ENCODE measurements at places on chromosomes 12 and 14. TPM values are rescaled to one million over a fixed set of nuclear protein-coding genes. Genes with fewer than 3 reads are reported as not detected.

GRCh38 chr14:63647696-63648410 lies 6.2 kb upstream of the WDR89 start:
- no peak for DNase-seq
- H3K4me3 ChIP-seq: no peak overlapping the region
- peaks cover 4% of the 10 kb centered on the region for H3K4me1 ChIP-seq
- H3K27ac ChIP-seq: no peak overlapping the region
- H3K36me3 ChIP-seq: no peaks in the 10 kb centered on the region
- H3K27me3 ChIP-seq: no peaks in the 10 kb centered on the region

GRCh38 chr12:108363165-108363564 lies 24.1 kb upstream of the CMKLR1 start:
- no peaks in the 10 kb centered on the region for H3K36me3 ChIP-seq
- DNase-seq: no peak
- no peak overlapping the region for H3K4me3 ChIP-seq

CNTN1 gene
- not detected for total RNA-seq

- no peaks in the 10 kb centered on the region for H3K36me3 ChIP-seq
- H3K27ac ChIP-seq: no peak overlapping the region
- no peaks in the 10 kb centered on the region for H3K4me1 ChIP-seq
- peaks cover 12% of the 10 kb centered on the region for H3K27me3 ChIP-seq
- DNase-seq: no peak
Observed at GRCh38 chr14:76098047-76098446, 53.7 kb upstream of the GPATCH2L start.

GRCh38 chr14:55689981-55690871 lies 110.2 kb downstream of the KTN1 start:
- H3K4me1 ChIP-seq: peaks cover 47% of the 10 kb centered on the region
- DNase-seq: peak; percentile 83
- H3K27ac ChIP-seq: peak overlapping the region; percentile 51
- no peaks in the 10 kb centered on the region for H3K27me3 ChIP-seq
- peak overlapping the region; percentile 7 for H3K4me3 ChIP-seq
- H3K36me3 ChIP-seq: peaks cover 14% of the 10 kb centered on the region

ANO4 gene
- total RNA-seq: not detected

DNA sequence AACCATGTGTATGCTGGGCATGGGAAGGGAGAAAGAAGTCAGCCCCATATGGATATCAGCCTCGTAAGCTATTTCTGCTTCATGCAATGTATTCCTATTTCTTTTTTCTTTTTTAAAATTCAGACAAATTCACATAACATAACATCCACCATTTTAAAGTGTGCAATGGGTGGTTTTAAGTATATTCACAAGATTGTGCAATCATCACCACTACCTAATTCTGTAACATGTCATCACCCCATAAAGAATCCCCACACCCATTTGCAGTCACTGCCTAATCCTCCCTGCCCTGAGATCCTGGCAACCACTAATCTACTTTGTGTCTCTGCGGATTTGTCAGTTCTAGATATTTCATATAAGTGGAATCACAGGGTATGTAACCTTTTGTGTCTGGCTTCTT lies 9.5 kb downstream of the POMT2 start:
- no peaks in the 10 kb centered on the region for H3K27me3 ChIP-seq
- H3K36me3 ChIP-seq: peaks cover 6% of the 10 kb centered on the region
- peaks cover 23% of the 10 kb centered on the region for H3K4me1 ChIP-seq

RNASE12 gene
- not detected for total RNA-seq

DNA sequence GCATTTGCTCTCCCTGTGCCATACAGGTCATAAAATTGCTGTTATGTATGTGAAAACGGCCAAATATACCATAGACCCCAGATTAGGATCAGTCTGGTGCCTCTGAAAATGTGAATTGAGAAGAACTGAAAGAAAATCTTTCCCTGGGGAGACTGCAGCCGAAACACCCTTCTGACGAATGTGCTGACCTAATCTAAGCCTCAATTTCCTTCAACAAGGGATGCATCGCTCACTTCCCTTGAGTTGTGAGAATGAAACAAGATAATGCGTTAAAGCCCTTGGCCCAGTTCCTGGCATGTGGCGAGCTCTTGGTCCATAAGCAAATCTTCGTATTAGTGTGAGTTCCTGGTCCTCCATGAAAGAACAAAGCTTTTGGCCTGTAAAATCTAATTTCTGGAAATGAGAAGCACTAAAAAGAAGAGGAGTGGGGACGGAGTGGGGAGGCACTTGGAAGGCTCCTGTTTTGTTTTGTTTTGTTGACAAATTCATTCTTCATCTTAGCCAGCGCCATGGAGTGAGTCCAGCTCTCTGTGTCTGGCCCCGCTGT lies 49.5 kb upstream of the RTRAF start:
- no peaks in the 10 kb centered on the region for H3K4me1 ChIP-seq
- DNase-seq: no peak
- H3K27ac ChIP-seq: no peak overlapping the region
- H3K4me3 ChIP-seq: no peak overlapping the region

GAPDH gene
- 7,326 TPM for total RNA-seq

FBLN5 gene
- 0.58 TPM for total RNA-seq

GRCh38 chr12:27779920-27780611 lies at the start of the genes KLHL42 and MANSC4:
Gene KLHL42, plus strand, starts transcription at chr12:27780233. Its CDS starts 98 bp downstream, at chr12:27780331.
Gene MANSC4, minus strand, starts transcription at chr12:27780236. Its CDS starts 8,960 bp downstream, at chr12:27771276.
- peaks cover 3% of the 10 kb centered on the region for H3K36me3 ChIP-seq
- no peaks in the 10 kb centered on the region for H3K27me3 ChIP-seq

GRCh38 chr12:131327521-131328488 lies 374.1 kb downstream of the ADGRD1 start:
- H3K27ac ChIP-seq: no peak overlapping the region
- DNase-seq: no peak
- no peaks in the 10 kb centered on the region for H3K36me3 ChIP-seq
- no peaks in the 10 kb centered on the region for H3K4me1 ChIP-seq
- H3K27me3 ChIP-seq: peaks cover 10% of the 10 kb centered on the region
- no peak overlapping the region for H3K4me3 ChIP-seq

DNA sequence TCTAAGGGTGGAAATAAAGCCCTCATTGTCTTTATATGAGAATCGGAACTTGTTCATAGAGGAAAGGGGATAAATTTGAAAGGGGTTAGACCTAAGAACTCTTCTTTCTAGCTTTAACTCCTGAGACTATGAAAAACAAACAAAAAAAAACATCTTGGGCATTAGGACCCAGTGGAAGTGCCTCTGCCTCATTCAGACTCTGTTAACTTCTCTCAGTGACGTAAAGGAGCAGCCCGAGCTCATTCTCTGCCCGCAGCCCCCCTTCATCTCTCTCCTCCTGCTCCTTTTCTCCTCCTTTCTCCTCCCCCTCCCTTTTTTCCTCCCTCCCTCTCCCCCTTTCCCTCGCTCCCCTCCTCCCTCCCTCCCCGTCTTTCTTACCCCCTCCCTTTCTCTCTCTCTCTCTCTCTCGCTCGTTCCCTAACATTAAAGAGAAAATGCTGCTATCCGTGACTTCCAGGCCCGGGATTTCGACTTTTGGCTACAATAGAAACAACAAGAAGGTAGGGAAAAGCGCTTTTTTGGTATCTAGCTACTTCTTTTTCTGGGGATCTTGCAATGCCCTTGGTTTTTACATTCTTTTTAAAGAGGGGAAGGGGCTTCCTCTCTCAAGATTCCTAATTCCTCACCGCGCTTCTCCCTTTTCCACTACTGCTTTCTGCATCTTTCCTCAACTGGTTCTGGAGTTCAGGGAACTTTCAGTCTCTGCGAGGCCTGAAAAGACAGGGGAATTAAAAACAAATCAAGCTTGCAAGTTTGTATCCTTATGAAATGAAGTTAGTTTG lies at the start of gene RBMS2:
Gene RBMS2 (plus strand): TSS at position 231 of the 782 bp plus-strand sequence. CDS start 204 bp downstream, at position 435.
- H3K4me3 ChIP-seq: peak within 1 kb of the TSS; percentile 72
- H3K27me3 ChIP-seq: no peaks in the 10 kb centered on the region
- H3K36me3 ChIP-seq: no peaks in the 10 kb centered on the region
- peak within 1 kb of the TSS; percentile 64 for H3K27ac ChIP-seq
- H3K4me1 ChIP-seq: peaks cover 60% of the 10 kb centered on the region
- DNase-seq: peak; percentile 89

DNA sequence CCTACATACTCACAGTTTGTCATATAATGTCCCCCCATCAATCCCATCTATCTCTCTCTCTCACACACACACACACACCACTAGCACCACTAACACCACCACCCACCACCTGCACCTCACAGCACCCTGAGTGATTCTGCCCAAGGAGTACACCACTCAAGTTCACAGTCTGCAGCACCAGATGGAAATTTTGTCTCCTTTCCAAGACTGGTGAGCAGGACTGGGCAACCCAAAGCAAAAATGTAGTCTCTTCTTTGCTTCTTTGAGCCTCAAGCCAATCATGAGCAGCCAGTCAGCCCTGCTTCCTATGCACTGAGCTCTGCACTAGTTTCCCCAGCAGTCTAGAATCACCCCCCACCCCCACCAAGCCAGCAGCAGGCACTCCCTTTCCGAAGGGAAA lies 15.0 kb upstream of the ARMH4 start:
- no peak overlapping the region for H3K27ac ChIP-seq
- H3K4me1 ChIP-seq: peaks cover 23% of the 10 kb centered on the region
- no peak overlapping the region for H3K4me3 ChIP-seq
- no peaks in the 10 kb centered on the region for H3K27me3 ChIP-seq
- DNase-seq: no peak

TPI1 gene
- 1,708 TPM for total RNA-seq

- no peak overlapping the region for H3K27ac ChIP-seq
- no peak for DNase-seq
- no peaks in the 10 kb centered on the region for H3K27me3 ChIP-seq
Observed at GRCh38 chr12:19263672-19264071, 134.1 kb downstream of the PLEKHA5 start.

DNA sequence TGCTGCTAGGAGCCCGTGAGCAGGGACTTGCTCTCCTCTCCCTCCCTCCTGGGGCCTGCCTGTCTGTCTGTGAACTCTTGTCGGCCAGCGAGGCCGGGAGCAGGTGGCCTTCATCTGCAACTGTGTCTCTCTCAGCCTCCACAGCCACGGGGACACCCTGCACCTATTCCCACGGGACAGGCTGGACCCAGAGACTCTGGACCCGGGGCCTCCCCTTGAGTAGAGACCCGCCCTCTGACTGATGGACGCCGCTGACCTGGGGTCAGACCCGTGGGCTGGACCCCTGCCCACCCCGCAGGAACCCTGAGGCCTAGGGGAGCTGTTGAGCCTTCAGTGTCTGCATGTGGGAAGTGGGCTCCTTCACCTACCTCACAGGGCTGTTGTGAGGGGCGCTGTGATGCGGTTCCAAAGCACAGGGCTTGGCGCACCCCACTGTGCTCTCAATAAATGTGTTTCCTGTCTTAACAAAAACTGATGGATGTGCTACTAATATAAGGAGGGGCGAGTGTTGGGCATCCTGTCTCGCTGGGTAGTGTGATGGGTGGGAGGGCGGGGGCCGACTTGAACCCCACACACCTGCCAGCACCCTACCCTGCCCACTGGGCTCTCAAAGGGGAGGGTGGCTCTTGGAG lies 34.8 kb downstream of the MEG3 start:
- no peaks in the 10 kb centered on the region for H3K36me3 ChIP-seq
- H3K27me3 ChIP-seq: peaks cover 3% of the 10 kb centered on the region
- no peaks in the 10 kb centered on the region for H3K4me1 ChIP-seq
- H3K4me3 ChIP-seq: no peak overlapping the region

- H3K4me1 ChIP-seq: no peaks in the 10 kb centered on the region
- no peak overlapping the region for H3K4me3 ChIP-seq
- H3K27me3 ChIP-seq: no peaks in the 10 kb centered on the region
Observed at GRCh38 chr12:62629413-62629812, 162.8 kb downstream of the MON2 start.

B4GALNT1 gene
- total RNA-seq: 42.3 TPM

DNA sequence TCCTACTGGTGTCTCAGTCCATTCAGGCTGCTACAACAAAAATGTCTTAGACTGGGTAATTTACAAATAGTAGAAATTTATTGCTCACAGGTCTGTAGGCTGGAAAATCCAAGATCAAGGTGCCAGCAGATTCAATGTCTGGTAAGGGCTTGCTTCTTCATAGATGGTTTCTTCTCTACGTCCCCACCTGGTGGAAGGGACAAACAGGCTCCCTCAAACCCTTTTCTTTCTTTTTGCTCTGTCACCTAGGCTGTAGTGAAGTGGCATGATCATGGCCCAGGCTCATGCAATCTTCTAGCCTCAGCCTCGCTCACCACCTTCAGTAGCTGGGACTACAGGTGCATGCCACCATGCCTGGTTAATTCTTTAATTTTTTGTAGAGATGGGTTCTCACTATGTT lies 106.8 kb upstream of the RPH3A start:
- no peaks in the 10 kb centered on the region for H3K36me3 ChIP-seq
- no peak overlapping the region for H3K27ac ChIP-seq
- peaks cover 61% of the 10 kb centered on the region for H3K27me3 ChIP-seq
- H3K4me1 ChIP-seq: no peaks in the 10 kb centered on the region
- no peak for DNase-seq

GRCh38 chr12:122558745-122559641 lies 31.9 kb downstream of the KNTC1 start:
- DNase-seq: no peak
- peaks cover 36% of the 10 kb centered on the region for H3K36me3 ChIP-seq
- no peak overlapping the region for H3K27ac ChIP-seq
- no peaks in the 10 kb centered on the region for H3K4me1 ChIP-seq

DNA sequence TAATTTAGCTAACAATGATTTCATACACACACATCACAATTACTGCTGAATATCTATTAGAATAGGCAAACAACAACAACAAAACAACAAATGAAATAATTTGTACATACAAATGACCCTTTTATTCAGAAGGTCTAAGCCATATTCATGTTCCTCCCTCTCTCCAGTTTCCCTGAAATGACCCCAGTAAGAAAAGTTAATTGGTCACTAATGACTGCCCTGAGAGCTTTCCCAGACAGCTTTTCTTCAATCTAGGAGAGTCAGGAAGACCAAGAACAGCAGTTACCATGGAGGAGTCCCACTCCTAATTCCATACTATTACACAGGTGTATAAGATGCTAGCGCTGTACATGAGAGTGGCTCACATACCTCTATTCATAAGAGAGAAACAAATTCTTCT lies 121.2 kb upstream of the GRIP1 start:
- no peak for DNase-seq
- H3K27ac ChIP-seq: no peak overlapping the region
- no peaks in the 10 kb centered on the region for H3K4me1 ChIP-seq
- H3K36me3 ChIP-seq: no peaks in the 10 kb centered on the region
- 0 out of 2 replicates have a peak, but pooled peaks cover 5% of the 10 kb centered on the region for H3K27me3 ChIP-seq

- no peak for DNase-seq
- H3K27me3 ChIP-seq: no peaks in the 10 kb centered on the region
- peaks cover 38% of the 10 kb centered on the region for H3K4me1 ChIP-seq
- no peak overlapping the region for H3K27ac ChIP-seq
Observed at GRCh38 chr14:101813833-101814232, 52.3 kb downstream of the PPP2R5C start.

GRCh38 chr12:101231636-101232035 lies 21.6 kb upstream of the SLC5A8 start:
- no peak overlapping the region for H3K27ac ChIP-seq
- no peaks in the 10 kb centered on the region for H3K36me3 ChIP-seq
- no peaks in the 10 kb centered on the region for H3K27me3 ChIP-seq
- H3K4me3 ChIP-seq: no peak overlapping the region
- no peak for DNase-seq

DNA sequence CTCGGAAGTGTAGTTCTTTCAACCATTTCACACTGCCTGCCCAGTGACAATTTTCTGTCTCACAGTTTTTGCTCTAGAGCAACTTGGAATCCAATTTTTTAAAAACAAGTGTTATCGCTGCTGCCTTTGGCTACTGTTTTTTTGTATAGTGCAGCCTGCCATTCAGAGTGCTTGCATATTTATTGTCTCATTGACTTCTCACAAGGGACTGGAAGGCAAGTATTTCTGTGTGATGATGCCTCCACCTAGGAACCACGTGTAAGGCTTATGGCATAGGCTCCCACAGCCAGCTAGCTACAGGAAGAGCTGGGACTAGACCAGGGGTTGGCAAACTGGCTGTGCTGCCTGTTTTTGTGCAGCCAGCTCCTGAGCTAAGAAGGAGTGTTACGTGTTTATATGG lies 903 bp downstream of the PARPBP start:
- peaks cover 28% of the 10 kb centered on the region for H3K36me3 ChIP-seq
- H3K4me3 ChIP-seq: peak overlapping the region; percentile 98
- DNase-seq: peak; percentile 57
- H3K27ac ChIP-seq: peak overlapping the region; percentile 85
